Fibroblast of the aortic adventitia (primary cell): ENCODE measurements at places on chromosomes 1 and 21. TPM values are rescaled to one million over a fixed set of nuclear protein-coding genes. Genes with fewer than 3 reads are reported as not detected.

The PROK1 gene
- total RNA-seq: not detected in 2 replicates

The SPRR2A gene
- total RNA-seq: not detected in 2 replicates

The OR2W3 gene
- total RNA-seq: not detected in 2 replicates

DNA sequence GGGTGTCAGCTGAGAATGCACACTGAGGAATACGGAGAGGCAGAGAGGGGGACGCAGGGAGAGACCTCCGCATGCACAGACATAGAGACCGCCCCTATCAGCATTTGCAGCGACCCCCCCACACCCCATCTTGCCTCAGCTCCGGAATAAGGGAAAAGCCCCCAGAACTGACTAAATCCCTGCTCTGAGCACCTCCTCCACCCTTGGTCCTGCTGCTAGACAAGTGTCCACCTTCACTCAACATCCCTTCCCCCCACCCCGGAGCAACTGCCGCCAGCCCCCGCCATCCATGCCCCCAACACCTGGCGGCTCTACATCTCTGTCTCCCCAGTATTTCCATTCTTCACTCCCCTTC is 769 bp downstream of the SV2A start:
- DNase-seq: no peak

The KCNQ4 gene
- not detected in 2 replicates for total RNA-seq

The RAP1GAP gene
- total RNA-seq: 0.08 and 0.09 TPM in 2 replicates

The C4BPA gene
- total RNA-seq: not detected in 2 replicates

DNA sequence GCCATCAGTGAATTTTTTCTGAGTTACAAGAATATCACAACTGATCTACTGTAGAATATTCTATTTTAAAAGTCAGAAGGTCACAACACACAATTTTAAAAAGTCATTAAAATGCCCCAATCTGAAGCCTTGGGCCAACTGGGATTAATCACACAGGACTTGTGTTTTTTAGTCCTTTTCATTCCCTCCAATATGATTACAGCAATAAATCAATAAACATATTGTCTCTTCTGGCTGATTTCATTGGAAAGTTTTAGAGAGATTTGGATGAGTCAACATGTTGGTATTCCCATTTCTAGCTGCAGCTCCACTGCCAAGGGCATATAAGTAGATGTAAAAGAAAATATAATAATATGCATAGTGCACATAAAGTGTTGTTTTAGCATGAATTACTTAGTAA is 85.8 kb downstream of the NIBAN1 start:
- peak; percentile 74 for DNase-seq

DNA sequence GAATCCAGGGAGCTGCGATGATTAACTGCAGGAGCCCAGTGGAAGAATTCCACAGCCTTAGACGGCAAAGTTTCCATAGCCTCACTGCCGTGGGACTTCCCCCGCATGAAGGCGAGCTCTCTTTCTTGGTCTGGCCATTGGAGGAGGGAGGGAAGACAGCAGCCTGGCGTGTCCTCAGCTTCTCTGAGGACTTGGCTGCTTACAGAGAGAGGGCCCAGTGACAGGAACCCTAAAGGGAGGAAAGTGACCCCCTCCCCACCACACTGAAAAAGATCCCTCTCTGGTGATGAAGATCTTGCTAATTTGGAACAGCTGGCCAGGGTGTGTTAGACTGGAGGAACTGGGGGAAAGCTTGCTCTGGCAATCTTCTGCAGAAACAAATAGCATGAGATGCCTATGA is 41.0 kb downstream of the ATP2B4 start:
- peak; percentile 72 for DNase-seq

DNA sequence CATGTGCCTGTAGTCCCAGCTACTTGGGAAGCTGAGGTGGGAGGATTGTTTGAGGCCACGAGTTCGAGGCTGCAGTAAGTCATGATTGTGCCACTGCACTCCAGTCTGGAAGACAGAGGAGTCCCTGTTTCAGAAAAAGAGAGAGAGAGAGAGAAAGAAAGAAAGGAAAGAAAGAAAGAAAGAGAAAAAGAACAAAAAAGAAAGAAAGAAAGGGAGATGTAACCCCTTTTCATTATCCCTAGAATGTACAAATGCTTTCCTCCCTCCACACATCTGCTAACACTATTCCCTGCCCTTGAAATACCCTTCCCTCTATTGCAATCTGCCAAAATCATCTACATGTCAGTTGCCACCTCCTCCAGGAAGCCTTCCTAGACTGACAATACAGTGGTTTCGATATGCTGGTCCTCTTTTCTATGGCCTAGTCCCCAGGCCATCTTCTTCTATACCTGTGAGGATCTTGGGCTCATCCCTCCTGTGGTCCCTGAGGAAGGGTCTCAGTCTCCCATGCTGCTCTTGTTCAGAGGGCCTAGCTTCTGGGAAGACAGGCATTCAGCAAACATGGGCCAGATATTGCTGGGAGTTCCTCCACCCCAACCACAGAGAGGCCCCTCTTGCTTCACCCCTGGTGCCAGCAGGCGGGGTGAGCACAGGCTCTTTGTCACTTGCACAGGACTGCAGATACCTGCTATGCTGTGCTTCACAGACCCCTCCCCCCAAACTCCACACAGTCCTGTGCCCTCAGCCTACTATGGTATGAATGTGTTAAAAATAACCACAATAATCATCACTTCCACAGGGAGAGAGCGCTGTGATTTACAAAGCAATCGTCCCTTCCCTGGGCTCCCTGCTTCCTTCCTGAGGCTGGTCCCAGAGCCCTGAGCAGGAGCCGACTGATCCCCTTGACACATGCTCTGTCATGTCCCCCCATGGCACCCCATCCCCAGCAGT is 14.1 kb downstream of the ADGRB2 start:
- no peak for DNase-seq

GRCh38 chr21:14483296-14483695 is 62.8 kb downstream of the SAMSN1 start:
- DNase-seq: no peak

DNA sequence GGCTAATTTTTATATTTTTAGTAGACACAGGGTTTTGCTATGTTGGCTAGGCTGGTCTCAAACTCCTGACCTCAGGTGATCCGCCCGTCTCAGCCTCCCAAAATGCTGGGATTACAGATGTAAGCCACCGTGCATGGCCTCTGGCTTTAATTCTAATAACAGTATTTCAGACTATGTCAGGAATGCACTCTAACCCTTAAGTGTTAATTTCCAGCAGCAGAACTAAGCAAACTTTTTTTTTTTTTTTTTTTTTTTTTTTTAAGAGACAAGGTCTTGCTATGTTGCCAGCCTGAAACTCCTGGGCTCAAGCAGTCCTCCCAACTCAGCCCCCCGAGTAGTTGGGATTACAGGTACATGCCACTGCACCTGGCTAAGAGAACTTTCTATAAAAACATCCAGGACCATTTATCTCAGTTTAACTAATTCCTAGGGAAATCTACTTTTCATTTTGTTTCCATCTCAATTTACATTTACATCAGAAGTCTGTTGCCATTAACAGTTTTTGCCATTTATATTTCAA is 6.5 kb downstream of the DCAF8 start:
- no peak for DNase-seq

DNA sequence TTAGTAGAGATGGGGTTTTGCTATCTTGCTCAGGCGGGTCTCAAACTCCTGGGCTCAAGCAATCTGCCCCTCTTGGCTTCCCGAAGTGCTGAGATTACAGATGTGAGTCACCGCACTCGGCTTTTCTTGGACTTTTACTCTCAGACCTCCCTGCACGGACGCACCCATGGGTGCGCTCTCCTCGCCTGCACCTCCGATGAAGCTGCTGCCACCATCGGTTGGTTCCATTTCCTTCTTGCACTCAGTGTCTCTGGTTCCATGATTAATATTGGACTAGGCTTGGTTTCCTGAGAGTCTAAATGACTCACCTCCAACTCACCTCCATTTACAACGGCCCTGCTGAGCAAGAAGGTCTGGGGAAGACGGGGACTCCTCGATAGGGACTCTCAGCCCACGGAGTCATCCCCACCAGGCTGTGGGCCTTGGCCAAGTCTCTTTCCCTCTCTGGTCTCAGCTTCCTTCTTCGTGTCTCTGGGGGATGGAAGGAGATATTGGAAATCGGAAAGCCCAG is 6.7 kb upstream of the TNFRSF8 start:
- no peak for DNase-seq

The S100A13 gene
- total RNA-seq: 220 and 296 TPM in 2 replicates

The PGLYRP3 gene
- not detected in 2 replicates for total RNA-seq

- no peak for DNase-seq
These were observed 111.3 kb downstream of the GREM2 start for GRCh38 chr1:240500647-240501046.

The SYF2 gene
- total RNA-seq: 44.7 and 227 TPM in 2 replicates
